ENCODE measurements at places on chromosomes 5 and 9.

GRCh38 chr5:2039180-2039531, 156.4 kb upstream of the IRX4 start:
- DNase-seq, result no peak

DNA sequence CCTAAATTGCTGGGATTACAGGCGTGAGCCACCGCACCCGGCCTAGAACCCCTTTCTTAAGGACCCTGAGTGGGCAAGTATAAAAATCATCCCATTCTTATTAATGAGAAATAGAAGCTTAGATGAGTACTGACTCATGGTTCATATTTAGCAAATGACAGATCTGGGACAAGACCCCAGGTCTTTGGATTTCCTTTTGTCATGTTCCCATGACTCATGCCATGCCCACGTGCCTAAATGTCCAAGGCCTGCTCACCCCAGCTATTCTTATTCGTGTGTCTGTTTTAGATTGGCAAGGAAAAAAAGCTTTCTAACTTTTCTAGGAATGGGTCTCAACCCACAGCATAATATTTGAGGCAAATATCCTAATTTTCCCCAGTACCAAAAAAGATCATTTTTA, 57.7 kb upstream of the RPS23 start:
- no peak for DNase-seq

DNA sequence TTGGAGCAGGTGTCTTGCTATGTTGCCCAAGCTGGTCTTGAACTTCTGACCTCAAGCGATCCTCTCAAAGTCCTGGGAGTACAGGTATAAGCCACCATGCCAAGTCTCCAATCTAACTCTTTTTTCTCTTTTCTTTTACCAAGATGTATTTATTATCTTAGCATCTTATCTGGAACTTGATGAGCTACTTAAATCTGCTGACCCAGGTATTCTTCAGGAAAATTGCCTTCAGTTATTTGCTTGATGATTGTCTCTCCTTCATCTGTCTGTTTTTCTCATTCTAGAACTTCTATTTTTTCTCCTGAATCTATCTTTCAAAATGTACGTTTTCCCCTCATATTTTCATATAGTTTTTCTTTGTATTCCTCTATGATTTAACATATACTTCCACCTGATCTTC, 158.2 kb upstream of the DMAC1 start:
- no peak for DNase-seq

DNA sequence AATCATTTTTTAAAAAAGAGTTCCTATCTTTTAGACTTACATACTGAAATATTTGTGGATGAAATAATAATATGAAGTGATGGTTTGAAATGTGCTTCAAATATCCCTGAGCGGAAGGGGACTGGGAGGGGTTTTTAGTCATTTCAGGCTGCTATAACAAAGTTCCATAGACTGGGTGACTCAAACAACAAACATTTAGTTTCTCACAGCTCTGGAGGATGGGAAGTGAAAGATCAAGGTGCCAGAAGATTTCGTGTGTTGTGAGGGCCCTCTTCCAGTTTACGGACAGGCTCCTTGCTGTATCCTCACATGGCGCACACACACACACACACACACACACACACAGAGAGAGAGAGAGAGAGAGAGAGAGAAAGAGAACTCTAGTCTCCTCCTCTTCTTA, 27.1 kb upstream of the TEX10 start:
- peak; percentile 45 for DNase-seq

DNA sequence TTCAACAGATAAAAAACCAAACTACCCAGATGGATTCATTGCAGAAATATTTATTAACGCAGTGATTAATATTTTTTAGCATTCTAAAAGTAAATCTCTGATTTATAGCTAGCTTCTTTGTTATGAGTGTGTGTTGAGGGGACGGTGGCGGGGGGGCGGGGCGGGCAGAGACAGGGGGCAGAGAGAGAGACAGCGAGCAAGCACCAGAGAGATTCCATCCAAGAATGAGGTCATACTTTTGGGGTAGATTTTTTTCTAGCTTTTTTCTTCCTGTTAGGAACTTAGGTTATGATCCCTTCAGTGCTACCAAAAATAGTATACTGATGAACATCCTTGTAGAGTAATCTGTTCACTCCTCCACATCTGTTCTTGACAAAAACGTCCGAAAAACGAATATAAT, 500 bp upstream of the ZNF883 start:
- no peak for DNase-seq

- no peak for DNase-seq
These were observed 97.7 kb upstream of the HCN1 start for GRCh38 chr5:45793638-45794532.

GRCh38 chr5:123215929-123216702, 127.1 kb downstream of the PRDM6 start:
- no peak for DNase-seq

DNA sequence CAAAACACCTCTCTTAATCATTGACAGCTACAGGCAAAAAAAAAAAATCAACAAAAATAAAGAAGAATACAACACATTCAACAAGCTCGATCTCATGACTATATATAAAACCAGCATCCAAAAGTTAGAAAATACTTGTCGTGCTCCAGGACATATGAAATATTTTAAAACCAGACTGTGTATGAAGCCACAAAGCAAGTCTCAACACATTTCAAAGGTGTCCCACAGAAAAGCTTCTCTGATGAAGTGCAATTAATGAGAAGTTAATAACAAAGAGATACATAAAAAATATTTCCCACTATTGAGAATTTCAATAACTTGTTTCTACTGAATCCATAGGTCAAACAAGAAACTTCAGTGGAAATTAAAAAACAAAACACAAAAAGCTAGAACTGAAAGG, 178.7 kb downstream of the PLK2 start:
- DNase-seq, result no peak

- DNase-seq, result no peak
These were observed 262.4 kb upstream of the KIF2A start for GRCh38 chr5:62043289-62044280.

DNA sequence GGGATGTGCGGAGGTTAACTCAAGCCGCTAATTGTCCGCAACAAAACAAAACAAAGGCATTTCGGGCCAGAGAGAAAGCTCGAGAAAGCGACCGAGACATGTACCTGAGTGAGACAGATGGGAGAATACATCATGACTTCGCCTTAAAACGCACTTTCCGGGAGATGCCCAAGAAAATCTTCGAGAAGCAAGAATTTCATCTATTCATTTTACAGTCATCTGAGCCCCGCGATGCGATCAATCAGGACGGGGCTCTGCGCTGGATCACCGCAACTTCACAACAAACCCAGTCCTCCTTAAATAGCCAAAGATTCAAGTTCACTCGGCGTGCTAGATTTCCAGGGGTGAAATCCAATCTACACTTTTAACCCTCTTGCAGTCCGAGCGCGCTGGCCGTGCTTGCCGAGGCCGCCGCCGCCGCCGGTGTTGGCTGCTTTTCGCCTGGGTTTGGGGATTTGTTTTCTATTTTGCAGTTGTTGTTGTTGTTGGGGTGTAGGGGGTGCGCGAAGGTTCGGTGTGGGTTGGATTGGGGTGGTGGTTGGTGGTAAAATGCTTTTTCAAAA, 482 bp downstream of the NFIB start:
- DNase-seq, result no peak

- DNase-seq, result no peak
These were observed 162.5 kb downstream of the HSPA4 start for GRCh38 chr5:133214153-133214820.

- no peak for DNase-seq
These were observed 2.4 kb downstream of the NFIL3 start for GRCh38 chr9:91421128-91421765.

DNA sequence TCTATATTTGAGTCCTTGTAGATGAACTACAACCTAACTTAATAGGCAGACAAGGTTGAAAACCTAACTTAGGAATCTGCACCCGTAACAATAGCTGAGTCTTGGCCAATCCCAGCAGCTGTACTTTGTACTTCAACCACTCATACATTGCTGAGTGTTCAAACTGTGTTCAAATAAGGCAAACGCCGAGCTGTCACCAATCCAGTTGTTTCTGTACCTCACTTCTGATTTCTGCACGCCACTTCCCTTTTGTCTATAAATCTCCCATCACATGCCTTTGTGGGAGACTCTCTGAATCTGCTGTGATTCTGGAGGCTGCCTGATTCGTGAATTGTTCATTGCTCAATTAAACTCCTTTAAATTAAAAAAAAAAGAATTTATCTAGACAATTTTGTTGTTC, 167.8 kb upstream of the TUT7 start:
- no peak for DNase-seq

- no peak for DNase-seq
These were observed 190.1 kb downstream of the PAX5 start for GRCh38 chr9:36843964-36844363.

All from skeletal muscle cell (primary cell).